Bronchial epithelial cell (primary cell): ENCODE measurements at places on chromosomes 16 and 17. TPM values are rescaled to one million over a fixed set of nuclear protein-coding genes. Genes with fewer than 3 reads are reported as not detected.

DNA sequence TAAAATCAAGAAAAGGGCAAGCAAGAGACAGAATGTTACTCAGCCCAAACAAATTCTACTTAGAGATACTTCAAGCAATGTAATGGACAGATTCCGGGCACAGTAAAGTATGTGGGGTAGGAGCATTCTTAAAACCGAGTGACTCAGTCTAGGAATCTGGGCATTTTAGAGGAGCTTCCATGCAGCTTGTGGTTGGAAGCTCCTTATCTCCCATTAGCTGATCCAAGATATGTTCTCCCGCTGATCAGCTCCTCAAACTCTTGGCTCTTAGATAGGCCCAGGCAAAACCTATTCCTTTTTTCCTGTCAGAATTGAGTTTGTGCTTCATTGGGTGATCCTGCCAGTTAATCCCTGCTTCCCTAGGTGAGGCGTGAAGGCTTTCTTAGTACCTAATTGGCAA, 303.3 kb downstream of the CEP112 start:
- no peak for DNase-seq

GRCh38 chr16:31409433-31409832, 16.3 kb downstream of the ITGAD start:
- no peak for DNase-seq

- DNase-seq: no peak
Observed at GRCh38 chr17:48725004-48725287, 2.0 kb downstream of the PRAC2 start.

GRCh38 chr17:48873209-48873608, 19.4 kb upstream of the ATP5MC1 start:
- no peak for DNase-seq

GRCh38 chr17:69869667-69870066, 205.4 kb upstream of the KCNJ16 start:
- no peak for DNase-seq

GRCh38 chr17:77466596-77467223, 325.9 kb downstream of the SEC14L1 start:
- no peak for DNase-seq

GRCh38 chr17:28256881-28257280, 62.1 kb upstream of the TMEM97 start:
- no peak for DNase-seq

GRCh38 chr16:4733747-4734062, 366 bp downstream of the ANKS3 start:
- DNase-seq: no peak

GRCh38 chr16:27781195-27781524, 231.2 kb downstream of the KATNIP start:
- no peak for DNase-seq

Gene CENPV
- total RNA-seq: 5.1 and 17.4 TPM in 2 replicates

Gene CASKIN2
- total RNA-seq: 3.9 and 5.0 TPM in 2 replicates

Gene CDK12
- 19.7 and 24.3 TPM in 2 replicates for total RNA-seq
